ENCODE measurements at places on chromosomes 3 and 15.

DNA sequence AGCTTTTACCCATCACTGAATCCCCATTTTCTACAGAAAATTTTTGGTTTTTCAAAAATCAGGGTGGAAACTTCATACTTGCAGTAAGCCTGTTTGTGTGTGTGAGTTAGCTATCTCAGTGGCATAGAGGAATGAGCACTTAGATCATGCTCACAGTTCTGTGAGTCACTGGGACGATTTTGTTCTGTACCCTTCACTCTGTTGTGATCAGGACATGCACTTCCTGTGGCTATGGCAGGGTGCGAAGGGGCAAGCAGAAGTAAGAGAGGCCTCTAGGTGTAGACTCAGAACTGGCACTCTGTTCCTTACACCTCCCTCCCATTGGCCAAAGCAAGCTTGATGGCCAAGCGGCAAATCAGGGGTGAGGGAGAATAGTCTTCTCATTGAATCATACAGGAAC lies 11.6 kb downstream of the NIPA2 start:
- no peak for DNase-seq

DNA sequence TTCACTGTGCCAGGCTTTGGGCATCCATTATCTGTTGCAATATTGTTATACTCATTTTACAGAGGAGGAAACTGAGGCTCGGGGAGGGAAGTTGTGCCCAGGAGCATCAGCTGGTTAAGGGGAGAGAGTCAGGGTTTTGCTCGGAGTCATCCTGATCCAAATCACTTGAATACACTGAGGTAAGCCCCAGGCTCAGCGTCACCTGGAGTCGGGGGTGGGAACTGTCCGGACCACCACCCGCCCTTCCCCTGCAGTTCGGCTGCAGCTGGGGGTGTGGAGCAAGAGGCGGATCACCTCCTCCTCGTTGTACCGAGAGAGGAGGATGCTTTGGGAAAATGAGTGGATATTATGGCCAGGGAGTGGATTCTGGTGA lies 646 bp downstream of the HRH1 start:
- no peak for DNase-seq

DNA sequence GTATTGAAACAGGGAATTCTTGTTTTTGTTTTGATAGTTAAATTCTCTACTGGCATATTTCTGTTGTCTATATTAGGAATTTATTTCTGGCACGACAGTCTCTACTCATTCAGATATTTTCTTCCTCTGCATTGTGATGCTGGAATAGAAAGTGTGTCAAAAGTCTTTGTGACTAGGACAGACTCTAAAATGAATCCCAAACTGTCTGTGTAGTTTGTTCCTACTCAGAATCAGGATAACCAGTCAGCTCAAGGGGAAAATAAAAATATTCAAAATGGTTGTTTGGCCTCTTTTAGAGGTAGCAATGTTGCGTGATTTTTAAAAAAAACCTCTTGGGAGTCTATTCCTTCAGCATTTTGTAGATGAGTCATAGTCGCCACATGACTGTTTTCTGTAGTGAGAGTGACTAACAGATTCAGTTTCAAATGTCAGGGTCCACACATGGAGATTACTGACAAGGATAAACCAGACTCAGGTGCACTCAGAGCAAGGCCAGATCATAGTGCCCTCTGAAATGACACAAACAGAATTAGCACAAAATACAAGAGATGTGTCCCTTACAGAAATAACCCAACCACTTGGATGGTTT lies 13.1 kb downstream of the SLC7A14 start:
- DNase-seq, result no peak

DNA sequence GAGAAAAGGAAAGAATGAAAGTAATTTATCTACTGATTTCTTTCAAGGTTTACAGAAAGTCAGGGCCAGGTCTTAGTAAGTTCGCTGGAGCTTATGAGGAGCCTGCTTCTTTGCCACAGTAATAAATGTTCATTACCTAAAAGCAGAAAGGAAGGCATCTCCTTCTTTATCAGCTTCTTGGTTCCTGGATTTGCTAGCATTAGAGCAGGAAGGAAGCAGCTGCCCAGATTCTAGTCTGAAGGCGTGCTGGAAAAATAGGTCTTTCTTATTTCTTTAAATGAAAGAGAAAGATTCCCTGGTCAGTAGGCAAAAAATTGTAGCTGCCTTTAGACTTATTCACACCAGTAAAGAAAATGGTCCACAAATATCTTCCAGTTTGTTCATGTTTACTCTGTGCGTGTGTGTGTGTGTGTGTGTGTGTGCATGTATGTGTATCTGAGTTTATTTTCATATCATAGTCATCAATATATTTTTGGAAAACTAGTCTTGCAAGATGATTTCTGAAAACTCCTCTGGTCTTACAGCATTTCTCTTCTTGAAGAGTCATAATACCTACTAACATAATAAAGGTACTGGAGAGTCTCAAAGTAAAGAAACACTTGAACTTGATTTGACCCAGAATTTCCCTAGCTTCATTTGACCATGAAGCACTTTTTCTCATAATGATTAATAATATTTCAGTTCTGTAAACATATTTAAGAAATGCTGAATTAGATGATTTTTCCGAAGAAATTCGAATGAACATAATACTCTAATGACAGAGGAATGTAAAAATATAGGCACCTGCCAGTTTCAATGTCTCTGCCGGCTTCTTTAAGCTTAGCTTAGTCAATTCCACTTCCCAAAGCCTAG lies 255.3 kb upstream of the ZPLD1 start:
- DNase-seq, result no peak

DNA sequence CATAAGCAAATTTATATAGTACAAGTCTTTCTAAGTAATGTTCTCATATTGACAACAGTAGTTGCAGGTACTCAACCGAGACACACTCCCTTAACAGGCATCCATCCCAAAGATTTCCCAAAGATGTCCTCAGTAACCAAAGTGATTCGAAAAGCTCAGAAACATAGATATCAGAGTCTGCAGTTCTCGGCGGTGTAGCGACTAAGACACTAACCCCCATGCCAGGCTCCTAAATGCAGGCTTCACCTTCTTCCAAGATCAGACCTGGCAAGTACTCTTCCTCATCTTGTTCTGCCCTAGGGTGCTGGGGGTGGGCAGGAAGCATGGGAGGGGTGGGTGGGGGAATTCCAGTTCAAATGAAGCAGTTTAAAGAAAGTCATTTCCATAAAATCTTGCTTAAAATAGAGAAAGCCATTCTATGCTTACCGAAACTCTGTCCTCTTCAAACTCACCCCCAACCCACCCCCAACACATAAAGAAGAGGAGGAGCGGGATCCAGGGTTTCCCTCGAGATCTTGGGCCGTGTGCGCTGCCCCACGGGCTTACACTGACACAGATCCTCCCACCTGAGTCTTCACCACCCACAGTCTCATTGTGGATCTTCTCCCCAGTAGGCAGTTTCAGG lies 59.0 kb upstream of the BCL6 start:
- no peak for DNase-seq

GRCh38 chr15:50068016-50068415 lies 51.0 kb downstream of the ATP8B4 start:
- DNase-seq, result no peak

GRCh38 chr15:91146728-91147127 lies 46.7 kb downstream of the SV2B start:
- DNase-seq, result no peak

DNA sequence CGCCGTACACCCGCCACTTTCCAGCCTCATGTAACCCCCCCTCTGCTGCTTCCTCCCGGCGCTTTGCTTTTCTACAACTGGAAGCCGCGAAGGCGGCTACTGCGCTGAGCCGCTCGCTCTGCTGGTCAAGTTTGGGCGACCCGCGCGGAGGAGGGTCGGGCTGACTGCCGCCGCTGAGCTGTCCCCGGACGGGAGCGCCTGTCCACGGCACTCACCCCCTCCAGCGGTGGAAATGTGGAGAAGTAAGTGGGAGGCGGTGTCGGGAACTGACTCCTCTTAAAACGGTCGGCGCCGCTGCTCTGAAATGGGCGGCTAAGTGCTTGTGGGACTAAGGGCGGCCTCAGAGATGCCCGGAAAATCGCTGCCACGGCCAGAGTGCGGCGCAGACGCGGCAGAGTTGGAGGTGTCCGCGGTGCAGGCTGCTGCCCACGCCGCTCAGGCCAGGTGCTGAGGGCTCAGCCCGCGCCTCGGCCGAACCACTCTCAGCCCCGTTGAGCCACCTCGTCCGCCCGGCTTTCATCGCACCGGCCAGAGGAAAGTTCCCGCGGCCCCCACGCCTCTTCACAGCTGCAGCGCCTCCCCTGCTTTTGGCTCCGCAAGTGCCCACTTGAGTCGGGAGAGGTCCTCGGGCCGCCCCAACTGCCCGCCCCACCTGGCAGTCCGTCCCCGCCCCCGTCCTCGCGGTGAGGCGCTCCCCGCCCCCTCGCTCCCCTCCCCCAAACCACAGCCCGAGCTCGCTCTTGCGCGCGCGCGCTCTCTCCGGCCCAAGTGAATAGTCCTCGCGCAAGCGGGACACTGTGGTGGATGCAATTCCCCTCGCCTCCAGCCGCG lies at the start of gene EPHA6:
Gene EPHA6 (plus strand): TSS at position 775 of the 831 bp plus-strand sequence.
- DNase-seq, result peak; percentile 64

- DNase-seq, result no peak
These were observed 60.8 kb downstream of the RIOX2 start for GRCh38 chr3:97911459-97911858.

- DNase-seq, result no peak
These were observed 230.0 kb upstream of the CTNNB1 start for GRCh38 chr3:40969341-40969740.

DNA sequence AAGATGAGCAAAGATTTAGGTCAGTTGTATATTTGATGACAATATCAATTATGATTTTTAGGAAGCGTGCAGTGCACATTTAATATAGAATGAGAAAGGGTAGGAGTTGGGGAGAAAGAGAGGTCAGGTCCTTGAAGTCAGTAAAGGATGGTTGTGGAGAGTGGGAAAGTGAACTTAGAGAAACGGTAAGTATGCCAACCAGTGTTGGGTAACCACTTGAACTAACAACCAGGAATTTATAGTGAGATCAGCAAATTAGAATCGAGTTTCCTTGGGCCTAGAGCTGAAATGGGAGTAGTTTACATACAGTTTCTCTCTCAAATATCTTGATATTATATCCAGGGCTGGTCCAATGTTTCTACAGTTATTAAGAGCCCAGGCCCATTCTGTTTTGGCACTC lies 188.5 kb upstream of the RBMS3 start:
- DNase-seq, result no peak

DNA sequence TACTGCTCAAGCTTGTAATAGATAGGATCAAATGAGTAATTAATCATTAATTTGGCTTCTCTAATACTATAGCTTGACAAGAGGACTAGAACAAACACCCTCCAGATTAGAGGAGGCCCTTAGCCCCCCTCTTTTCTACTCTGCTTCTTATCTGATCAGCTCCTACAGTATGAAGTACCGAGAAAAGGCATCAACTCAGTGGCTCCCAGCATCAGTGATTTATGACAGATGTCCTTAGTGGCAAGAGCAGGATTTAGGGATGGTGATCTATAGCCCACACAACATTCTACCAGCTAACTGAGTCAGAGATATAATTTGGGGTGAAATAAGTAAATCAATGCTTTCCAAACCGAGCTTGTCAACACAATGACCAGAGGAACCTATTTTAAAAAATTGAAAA lies 541.1 kb downstream of the NLGN1 start:
- peak; percentile 54 for DNase-seq

DNA sequence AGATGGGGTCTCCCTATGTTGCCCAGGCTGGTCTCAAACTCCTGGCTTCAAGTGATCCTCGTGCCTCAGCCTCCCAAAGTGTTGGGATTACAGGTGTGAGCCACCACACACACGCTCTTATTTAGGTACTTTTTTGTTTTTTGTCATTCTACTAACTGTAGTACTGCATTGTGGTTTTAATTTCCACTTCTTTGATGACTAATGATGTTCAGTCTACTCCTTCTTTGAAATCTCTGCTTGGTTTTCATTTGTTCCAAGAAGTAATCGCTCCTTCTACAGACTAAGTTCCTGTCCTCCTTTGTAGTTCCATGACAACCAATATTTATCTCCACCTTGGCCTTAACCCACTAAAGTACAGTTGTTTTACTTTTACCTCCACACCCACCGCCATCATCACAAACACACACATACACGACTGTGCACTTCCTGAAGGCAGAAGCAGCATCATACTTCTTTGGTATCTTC lies 529 bp upstream of the DLEC1 start:
- DNase-seq, result no peak

GRCh38 chr15:67021455-67021854 lies 43.9 kb upstream of the SMAD3 start:
- no peak for DNase-seq

GRCh38 chr3:24254649-24255048 lies 240.0 kb downstream of the THRB start:
- no peak for DNase-seq

DNA sequence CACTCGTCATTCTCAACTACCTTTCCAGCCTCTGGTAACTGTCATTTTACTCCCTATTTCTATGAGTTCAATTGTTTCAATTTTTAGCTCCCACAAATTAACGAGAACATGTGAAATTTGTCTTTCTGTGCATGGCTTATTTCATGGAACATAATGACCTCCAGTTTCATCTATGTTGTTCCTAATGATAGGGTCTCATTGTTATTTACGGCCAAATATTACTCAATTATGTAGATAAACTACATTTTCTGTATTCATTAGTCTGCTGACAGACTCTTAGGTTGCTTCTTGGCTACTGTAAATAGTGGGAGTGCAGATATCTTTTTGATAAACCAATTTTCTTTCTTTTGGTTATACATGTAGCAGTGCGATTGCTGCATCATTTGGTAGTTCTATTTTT lies 374.9 kb upstream of the ROBO1 start:
- no peak for DNase-seq

- no peak for DNase-seq
These were observed 7.6 kb downstream of the SLC9A9 start for GRCh38 chr3:143840636-143841035.

GRCh38 chr3:14587740-14588360 lies 47.7 kb upstream of the GRIP2 start:
- no peak for DNase-seq

GRCh38 chr3:33437556-33438283 lies 2.5 kb downstream of the UBP1 start:
- DNase-seq, result no peak

DNA sequence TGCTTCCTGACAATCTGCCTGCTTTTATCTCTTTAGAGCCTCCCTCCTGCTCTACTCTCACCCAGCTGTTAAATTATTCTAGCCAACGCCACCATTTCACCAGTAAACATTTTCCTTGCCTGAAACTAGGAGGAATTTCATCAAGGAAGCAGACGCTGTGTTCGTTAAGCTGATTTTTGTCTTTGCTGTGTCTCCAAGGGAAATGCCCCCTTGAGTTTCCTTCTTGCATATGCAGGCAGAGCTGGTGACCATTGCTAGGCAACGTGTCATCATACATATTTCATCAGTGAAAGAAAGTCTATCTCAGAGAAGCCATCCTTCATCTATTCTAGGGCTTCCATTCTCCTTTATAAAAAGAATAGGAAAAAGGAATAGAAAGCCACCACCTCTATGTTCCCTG lies 87.0 kb upstream of the ST8SIA2 start:
- DNase-seq, result no peak

DNA sequence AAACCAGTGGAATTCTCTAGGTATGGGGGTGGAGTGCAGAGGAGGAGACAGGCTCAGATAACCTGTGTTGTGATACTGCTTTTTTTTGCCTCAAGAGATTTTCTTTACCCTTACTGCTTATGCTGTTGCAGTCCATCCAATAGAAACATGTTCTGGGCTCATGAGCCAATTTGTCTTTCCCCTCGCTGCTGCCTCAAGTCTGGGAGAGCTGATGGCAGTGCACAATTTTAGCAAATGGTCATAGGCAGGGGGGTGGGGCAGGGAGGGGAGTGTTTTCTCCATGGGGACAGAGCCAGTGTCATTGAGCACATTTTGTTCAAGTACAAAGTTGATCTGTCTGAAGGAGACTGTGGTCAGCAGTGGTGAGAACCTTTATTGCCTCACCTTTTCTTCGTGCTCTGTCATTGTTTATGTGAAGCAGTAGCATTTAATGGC lies 134.9 kb downstream of the MBNL1 start:
- DNase-seq, result no peak

GRCh38 chr3:191348098-191348497 lies 17.8 kb upstream of the UTS2B start:
- no peak for DNase-seq
